Suprapubic skin (tissue), 4 donors: ENCODE measurements at places on chromosomes 6 and 20.

GRCh38 chr6:8881663-8882062 lies 446.3 kb upstream of the SLC35B3 start:
- no peak for DNase-seq

DNA sequence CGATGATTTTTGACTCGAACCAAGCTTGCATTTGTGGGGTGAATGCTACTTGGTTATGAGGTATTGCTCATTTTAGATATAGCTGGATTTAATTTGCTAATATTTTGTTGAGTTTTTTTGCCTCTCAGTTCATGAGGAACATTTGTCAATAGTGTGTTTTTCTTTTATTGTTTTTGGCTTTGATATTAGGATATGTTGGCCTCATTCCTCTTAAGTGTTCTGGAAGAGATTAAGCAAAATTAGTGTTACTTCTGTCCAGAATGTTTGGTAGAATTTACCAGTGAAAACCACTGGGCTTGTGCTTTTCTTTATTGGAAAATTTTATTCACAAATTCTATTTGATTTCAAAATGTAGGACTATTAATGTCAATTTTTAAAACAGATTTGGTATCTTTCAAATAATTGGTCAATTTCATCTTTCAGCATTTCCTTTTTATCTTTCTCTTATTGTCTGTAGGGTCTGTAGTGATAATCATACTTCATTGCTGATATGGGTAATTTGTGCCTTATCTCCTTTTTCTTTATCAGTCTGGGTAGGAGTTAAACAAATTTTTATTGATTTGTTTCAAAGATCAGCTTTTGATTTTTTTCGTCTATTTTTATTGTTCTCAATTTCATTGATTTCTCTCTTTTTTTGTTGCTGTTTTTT lies 14.1 kb downstream of the AIG1 start:
- DNase-seq, result no peak

DNA sequence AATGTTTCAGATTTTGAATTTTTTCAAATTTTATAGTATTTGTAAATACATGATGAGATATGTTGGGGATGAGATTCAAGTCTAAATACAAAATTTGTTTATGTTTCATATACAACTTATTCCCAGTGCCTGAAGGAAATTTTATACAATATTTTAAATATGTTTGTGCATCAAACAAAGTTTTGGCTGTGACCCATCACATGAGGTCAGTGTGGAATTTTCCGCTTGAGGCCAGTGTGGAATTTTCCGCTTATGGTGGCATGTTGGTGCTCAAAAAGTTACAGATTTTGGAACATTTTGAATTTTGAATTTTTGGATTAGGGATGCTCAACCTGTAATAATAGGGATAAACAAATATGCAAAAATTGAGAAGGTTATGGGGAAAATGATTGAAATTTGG lies 356.6 kb upstream of the JAG1 start:
- DNase-seq, result no peak

DNA sequence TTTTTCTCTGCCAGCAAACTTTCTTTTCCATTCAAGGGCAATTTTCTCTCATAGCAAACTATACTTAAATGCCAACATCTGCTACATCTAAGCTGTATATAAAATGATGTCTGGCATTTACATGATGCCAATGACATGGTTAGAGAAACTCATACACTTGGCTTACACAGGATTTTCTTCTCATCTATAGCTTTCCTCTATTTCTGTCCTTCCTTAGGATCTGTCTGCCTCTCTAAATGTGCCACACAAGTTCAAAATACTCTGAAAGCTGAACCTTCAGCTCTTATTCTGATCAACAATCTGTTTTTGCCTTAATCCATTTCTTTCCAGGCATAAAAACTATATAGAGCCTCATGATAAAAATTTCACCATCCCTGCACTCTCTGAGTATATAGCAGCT lies 290.9 kb upstream of the RNF217 start:
- DNase-seq, result no peak

- DNase-seq, result no peak
Observed at GRCh38 chr6:144216668-144217218, 66.4 kb downstream of the STX11 start.

DNA sequence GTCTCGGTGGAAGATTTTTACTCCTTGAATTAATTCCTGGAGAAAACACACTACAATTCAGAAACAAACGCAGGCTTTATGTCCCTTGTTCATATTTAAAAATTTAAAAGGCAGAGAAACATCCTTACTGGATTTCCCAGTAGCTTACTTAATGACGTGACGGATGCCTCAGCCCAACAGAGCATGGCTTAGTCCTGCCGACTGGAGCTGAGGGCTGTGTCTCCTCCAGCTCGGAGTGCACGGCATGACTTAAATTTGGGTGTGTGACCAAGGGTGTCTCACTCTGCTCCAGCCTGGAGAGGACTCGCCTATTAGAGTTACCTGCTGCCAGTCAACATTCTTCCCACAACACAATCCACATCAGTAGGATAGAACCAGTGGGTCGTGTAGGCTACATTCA lies 107.1 kb downstream of the PSMB1 start:
- no peak for DNase-seq

- DNase-seq, result no peak
Observed at GRCh38 chr6:48290595-48290994, 179.6 kb upstream of the PTCHD4 start.

GRCh38 chr6:5584078-5584482 lies 322.8 kb downstream of the FARS2 start:
- DNase-seq, result no peak

GRCh38 chr6:159693894-159694545 lies 979 bp upstream of the SOD2 start:
- DNase-seq, result no peak

- no peak for DNase-seq
Observed at GRCh38 chr6:12749531-12750379, 33.2 kb downstream of the PHACTR1 start.

DNA sequence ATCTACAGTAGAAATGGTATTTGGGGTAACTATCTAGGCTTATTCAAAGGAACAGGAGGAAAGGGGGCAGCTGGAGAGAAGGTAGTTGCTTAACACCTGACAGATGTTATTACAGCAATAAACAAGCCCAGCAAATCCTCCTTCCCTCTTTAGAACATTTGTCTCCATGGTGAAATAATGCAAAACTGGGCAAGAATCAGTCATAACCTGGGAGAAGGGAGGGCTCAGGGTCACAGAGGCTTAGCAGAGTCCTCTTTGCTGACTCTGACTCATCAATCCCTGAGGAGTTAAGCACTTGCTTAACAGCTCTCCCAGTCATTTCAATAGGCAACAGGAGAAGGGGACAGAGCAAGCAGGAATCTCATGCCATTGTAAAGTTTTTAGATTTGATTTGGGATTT lies 230.3 kb downstream of the IBTK start:
- no peak for DNase-seq

- DNase-seq, result no peak
Observed at GRCh38 chr6:485655-486170, 94.2 kb downstream of the IRF4 start.

- DNase-seq, result no peak
Observed at GRCh38 chr6:19811397-19812079, 25.6 kb upstream of the ID4 start.

DNA sequence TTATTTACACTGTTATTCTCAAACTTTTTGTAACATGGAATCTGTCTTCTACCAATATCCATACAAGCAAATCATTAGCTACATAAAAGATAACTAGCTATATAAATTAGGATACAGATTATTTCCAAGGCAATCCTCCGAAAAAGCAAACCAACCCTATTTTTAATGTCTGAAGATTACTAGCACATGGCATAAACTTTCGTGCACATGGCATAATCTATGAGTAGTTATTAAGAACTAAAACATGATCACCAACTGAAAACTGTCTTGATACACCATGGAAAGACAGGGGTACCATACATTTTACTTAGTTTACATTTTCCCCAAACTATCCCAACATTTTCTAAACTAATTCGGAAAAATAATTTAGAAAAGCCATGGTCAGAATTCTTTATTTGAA lies 54.4 kb downstream of the CYP39A1 start:
- DNase-seq, result no peak

DNA sequence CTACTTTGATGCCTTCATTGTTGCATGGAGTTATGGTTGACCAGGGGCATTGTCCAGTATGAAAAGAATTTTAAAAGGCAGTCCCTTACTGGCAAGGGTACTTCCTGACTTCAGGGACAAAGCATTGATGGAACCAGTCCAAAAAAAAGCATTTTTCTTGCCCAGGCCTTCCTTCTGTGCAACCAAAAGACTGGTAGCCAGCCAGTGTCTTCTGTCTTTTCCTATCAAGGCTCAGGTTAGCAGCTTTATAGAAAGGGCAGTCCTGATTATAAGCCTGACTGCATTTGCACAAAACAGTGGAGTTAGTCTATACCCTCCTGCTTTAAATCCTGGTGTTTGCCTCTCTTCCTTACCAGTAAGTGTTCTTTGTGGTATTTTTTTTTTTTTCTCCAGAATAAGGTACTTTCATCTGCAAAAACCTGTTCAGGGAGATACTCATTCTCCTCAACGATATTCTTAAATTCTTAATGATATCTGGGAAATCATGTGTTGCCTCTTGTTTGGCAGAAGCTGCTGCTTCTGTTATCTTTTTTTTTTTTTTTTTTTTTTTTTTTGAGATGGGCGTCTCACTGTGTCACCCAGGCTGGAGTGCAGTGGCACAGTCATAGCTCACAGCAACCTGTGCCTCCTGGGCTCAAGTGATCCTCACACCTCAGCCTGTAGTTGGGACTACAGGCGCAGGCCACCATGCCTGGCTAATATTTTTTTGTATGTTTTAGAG lies 33.9 kb downstream of the SCAF8 start:
- DNase-seq, result no peak

DNA sequence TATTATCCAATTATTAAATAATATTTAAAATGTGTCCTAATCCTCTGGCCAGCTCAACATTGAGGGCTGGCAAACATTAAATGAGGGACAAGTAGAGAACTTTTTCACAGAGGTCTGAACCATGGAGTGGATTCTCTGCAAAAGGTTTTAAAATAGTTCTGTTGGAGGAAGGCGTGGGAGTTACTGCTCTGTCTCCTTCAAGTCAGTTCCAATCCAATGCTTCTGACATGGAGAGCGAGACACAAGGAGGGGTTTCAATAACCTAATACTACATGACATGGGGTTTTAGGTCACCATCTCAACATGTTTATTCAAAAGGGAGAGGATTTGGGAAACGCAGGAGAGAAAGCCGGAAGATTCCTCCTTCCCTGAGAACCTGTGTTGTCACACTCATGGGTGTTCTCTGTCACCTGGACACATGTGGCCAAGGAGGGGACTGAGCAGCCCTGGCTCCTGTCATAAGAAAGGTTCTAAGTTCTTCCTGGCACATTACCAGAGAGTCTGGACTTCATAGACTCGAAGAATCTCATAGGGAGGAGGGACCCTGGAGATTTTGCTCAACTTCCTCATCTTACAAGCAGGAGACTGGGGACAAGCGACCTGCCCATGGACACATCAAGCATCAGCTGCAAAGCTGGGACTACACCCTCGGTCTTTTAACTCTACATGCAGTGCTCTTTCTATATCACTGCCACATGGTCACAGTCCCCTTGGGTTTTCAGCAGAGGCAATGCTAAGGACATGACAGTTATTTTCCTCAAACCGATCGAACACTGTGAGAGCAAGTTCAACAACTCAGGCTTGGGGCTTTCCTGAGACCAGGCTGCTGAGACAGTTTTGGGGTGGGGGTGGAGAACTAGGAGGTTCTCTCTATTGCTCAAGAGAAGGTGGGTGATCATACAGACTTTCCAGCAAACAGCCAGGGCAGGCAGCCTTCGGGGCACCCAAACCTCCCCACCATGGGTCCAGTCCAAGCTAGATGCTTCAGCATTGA lies 38.6 kb downstream of the PRDM1 start:
- no peak for DNase-seq

DNA sequence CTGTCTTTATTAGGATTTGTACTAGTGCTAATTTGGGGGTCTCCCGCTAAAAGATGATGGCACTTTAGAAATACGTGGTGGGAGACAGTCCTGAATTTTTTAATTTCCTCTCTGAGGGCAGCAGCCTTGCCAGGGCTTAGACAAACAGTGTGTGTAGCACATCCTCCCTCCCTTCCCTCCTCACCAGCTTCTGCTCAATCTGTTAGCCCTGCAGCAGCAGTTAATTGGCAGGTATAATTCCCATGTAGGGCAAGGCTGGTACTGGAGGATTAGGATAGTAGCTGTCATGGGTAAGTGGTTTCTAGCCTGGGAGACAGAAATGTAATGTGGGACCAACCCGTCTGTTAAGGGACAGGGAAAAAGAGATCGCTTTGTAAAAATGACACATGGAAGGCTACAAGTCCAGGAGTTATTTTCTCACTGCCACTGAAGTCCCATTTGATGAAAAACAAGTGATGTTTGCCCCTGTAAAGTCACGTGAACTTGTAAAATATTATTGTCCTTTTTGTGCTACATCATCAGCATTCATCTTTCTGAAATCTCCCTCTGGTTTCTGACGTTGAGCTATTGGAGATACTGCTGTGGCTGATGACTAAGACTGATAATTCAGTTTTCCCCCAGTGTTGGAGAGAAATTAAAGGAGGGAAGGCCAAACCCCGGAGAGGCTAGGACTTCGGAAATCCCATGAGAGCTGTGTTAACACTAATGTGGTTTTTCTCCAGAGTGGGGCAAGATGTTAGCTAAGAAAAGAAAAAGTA lies 40.6 kb downstream of the CTNNBL1 start:
- DNase-seq, result no peak

DNA sequence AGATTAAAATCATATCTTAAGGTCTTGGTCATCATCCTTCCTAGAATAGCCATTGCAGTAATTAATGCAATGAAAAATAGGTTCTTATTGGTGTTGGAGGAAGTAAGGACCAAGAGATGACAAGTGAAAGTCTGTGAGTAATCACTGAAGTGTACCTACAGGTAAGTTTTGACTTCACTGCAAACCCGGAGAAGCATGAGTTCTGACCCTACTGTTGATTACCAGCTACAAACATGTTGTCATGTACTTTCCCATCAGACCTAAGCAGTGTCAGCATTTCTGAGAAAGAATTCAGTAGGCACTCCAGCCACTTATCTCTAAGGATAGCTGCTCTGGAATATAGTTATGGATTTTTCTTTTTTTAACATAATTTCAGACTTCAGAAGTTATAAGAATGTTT lies 280.9 kb downstream of the ZFAND3 start:
- no peak for DNase-seq

GRCh38 chr6:63926258-63926780 lies 290.7 kb downstream of the PHF3 start:
- no peak for DNase-seq

- DNase-seq, result no peak
Observed at GRCh38 chr20:13042458-13042794, 33.7 kb downstream of the SPTLC3 start.
